ENCODE measurements at places on chromosomes 3 and 15.

GRCh38 chr3:18840535-18841137, 307.7 kb upstream of the KCNH8 start:
- no peak for DNase-seq

- DNase-seq, result no peak
These were observed 47.3 kb upstream of the USP50 start for GRCh38 chr15:50593761-50594160.

DNA sequence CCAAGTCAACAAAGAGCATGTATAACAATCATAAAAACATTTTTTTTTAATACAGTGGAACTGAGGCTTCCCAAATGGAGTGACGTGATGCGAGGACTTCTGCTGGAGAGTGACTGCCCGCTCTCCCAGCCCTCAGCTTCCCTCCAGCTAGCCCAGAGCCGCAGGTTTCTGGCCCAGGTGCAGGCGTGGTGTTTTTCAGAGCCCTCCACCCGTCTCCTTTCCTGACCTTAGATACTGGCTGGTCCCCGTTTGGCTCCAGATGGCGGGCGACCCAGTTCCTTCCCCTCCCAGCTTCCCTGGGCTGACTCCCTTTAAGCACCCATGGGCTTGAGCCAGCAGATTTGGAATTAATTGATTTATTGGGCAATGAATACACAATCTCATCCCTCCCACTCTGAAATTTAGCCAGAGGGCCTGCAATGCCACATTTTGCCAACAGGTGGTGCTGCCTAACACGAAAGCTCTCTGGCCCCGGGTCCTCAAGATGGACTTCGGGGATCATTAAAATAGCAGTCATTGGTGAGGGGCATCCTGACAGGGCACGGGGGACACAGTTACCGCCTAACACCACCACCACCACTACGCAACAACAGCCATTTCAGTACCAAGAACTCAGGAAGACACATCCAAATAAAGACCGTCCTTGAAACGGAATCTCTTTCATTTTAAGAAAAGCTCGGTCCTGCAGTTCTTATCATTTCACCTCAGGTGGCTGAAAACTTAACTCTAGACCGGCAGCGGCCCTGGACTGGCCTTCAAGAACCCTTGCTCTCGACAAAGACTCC, 47.5 kb upstream of the MUC4 start:
- peak; percentile 45 for DNase-seq

- no peak for DNase-seq
These were observed 99.1 kb downstream of the VGLL4 start for GRCh38 chr3:11544412-11545181.

DNA sequence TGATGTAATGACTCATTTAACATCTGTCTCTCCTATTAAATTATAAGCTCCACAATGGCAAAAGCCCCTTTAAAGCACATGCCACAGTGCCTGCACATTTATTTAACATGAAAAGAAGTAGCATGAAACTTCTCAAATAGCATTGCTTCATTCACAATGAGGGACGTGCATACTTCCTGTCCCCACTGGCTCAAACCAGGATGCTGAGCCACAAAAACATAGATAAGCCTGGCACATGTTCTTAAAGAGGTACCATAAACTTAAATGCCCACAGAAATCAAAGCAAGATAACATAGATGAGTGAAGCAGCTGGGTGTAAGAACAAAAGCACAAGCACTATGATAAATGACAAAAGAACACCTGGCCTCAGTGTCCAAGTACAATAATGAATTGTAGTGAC, 3.8 kb downstream of the TP53BP1 start:
- no peak for DNase-seq

Measured in activated CD8-positive, alpha-beta memory T cell treated with anti-CD3 and anti-CD28 coated beads for 1 hour (primary cell).